H9 (cell line): ENCODE measurements at places on chromosomes 16 and 17.

- DNase-seq: no peak
These were observed 5.5 kb upstream of the ZNF750 start for GRCh38 chr17:82845163-82845807.

GRCh38 chr16:874366-875181 lies 74.0 kb upstream of the GNG13 start:
- DNase-seq: no peak

GRCh38 chr17:9028202-9028987 lies 7.1 kb downstream of the NTN1 start:
- DNase-seq: no peak

DNA sequence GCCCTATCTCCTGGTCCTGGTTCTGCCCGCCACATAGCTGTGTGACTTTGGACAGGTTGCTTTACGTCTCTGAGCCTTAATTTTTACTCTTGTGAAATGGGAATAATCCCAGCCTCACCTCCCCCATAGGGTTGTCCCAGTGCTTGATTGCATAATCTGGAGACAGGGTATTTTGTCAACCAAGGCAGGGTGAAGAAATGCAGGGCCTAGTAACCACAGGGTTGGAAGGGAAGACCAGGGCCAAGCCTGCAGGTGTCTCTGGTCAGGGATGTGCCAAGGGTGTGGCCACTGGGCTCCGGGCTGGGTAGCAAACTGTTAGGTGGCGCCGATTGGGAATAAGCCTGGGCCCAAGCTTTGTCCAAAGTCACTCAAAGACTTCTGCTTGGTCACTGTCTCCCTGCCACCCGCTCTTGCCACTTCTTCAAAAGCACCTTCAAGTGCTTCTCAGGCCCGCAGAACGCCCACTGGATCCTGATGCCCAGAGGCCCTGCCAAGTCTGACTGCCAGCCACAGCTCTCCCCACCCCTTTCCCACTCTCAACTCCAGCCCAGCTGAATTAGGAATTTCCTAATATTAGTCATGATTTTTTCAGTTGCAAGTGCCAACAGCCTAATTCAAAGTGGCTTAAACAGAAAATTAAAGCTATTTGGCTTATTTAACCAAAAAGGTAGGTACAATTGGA lies 20.6 kb upstream of the COL1A1 start:
- no peak for DNase-seq

GRCh38 chr17:48814504-48814903 lies 2.5 kb downstream of the TTLL6 start:
- peak; percentile 81 for DNase-seq

- DNase-seq: no peak
These were observed 21.5 kb upstream of the ICAM2 start for GRCh38 chr17:64041912-64042311.

DNA sequence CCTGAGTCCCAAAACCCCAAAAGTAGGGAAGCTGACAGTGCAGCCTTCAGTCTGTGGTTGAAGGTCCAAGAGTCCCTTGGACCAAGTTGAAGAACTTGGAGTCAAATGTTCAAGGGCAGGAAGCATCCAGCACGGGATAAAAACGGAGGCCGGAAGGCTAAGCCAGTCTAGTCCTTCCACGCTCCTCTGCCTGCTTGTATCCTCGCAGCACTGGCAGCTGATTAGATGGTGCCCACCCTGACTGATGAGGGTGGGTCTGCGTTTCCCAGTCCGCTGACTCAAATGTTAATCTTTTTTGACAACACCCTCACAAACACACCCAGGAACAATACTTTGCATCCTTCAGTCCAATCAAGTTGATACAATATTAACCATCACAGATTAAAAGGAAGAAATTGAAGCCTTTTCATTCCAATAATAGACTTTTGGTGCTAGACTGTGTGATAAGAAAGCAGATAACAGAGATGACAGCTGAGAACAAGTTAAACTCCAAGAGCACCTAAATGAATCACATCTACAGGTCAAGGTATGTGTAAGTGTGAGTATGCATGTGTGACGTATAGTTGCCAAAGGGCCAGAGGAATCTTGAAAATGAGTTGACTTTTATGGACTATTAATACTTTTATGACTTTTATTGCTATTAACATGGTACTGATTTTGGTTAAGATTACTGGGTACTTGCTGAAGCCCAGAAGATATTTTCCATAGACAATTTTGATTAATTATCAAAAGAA lies 933.5 kb upstream of the SOX9 start:
- DNase-seq: no peak

GRCh38 chr16:7805686-7806396 lies 473.2 kb downstream of the RBFOX1 start:
- no peak for DNase-seq

DNA sequence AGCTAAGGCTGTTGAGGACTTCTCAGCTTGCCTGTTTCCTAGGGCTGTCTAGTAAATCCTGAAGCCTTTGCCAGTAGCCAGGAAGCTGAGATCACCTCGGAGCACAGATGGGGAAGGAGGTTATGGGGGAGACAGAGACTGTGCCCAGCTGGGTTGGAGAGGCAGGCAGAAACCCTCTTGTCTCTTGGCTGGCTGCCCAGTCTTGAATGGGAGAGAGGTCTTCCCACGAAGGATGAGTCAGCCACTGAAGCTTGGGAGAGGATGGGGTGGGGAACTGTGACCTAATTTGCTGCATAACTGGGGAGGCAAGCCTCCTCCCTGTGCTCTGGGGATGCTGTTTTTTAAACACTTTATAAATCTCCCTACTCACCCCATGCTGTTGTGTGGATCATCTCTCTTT lies 69.8 kb downstream of the SHISA9 start:
- DNase-seq: no peak

DNA sequence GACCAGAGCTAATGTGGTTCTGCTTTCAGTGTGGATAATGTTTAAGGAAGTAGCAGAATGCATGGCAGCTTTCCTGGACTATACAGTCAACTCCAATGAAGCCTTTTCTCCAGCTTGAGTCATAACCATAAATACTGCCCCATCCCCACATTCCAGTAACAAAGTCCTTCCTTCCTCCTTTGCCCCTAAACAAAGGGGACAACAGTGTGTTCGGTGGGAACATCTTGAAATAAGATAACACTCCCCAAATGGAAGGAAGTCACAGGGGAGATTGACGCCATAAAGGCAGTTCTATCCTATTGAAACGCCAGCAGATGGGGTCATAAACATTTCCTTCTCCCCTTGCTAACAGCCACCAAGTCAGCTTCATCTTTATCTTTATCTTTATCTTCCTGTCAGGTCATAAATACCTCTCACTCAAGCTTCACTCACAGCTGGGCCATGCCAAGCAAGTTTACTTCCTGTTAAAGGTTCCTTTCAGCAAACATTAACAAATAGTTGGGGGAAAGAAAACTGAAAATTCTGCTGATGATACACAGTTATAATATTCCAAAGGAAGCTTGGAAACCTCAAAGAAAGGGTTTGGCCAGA lies 136.7 kb downstream of the SNX11 start:
- DNase-seq: no peak

DNA sequence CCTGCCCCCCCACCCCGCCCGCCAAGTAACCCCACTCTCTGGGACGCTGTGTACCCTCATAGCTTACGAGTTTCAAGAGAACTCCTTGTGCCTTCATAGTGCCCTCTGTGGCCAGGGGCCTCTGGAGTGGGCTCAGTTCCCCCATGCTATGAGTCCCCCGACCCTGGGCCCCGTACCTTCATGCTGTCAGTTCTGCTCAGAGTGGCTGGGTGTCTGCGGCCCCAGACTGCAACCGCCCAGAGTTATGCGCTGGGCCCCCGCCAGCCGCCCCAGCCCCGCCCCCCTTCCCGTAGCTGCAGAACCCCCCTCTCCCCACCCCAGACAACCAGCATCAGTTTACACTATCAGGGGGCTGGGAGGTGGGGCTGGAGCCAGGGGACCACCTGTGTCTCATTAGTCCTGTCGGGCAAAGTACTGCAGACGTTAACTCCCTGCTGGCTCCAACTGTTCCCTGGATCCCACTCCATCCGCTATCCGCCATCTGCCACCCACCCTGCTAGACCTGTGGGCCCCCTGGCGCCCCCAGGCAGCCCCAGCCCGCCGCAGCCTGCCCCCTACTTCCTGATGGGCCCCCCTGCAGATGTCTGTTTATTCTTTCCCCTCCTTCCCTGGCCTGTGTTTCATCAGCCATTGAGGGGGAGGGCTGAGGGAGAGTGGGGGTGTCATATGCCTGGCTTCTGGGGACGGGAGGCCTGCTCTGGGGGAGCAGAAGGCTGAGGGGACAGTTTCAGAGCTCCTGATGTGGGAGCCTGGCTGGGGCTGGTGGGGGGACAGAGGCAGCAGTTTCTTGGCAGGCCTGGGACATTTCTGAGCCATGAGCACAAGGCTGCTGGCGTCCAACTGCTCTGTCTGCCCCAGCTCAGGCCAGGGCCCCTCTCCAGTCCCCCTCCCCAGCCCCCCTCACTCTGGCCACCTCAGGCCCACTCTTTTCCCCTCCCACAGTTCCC lies at the start of gene MFAP4:
TSS of gene MFAP4 (minus strand) at position 217 of the 947 bp plus-strand sequence. CDS start at position 182, 35 bp downstream.
- DNase-seq: peak; percentile 87

DNA sequence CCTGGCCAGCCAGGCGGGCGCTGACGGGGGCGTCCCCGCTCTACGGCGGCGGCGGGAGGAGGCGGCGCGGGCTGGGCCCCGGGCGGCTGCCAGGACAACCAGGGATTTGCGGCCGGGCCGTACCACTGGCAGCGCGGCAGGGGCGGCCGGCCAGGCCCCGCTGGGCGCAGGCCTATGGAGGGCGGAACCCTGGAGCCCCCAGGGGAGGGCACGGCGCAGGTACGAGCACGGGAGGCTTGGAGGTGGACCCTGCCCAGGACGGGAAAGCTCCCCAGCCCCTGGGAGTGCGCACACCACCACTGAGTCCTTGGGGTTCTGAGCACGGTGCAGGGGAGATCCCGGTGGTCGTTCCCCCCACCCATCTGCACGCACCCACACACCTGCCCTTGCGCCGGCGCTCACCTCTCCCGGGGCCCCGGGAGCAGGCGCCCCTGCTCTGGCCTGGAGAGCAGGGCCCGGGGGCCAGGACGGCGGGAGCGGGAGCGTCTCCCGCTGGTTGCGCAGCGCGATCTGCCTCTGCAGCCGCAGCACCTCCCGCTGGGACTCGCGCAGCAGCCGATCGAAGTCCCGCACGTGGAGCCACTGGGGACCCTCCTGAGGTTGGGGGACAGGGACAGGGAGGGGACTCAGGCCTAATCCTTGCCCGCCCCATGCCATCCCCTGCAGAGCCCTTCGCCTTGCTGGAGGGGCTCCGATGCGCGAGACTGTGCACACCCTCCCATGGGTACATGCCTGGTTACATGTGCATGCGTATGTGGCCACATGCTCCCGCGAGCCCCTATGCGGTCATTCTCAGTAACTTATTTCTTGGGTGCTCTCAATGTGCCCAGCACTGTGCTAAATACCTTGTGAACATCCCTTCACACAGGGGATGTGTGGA lies 3.9 kb downstream of the TSPOAP1 start:
- no peak for DNase-seq

DNA sequence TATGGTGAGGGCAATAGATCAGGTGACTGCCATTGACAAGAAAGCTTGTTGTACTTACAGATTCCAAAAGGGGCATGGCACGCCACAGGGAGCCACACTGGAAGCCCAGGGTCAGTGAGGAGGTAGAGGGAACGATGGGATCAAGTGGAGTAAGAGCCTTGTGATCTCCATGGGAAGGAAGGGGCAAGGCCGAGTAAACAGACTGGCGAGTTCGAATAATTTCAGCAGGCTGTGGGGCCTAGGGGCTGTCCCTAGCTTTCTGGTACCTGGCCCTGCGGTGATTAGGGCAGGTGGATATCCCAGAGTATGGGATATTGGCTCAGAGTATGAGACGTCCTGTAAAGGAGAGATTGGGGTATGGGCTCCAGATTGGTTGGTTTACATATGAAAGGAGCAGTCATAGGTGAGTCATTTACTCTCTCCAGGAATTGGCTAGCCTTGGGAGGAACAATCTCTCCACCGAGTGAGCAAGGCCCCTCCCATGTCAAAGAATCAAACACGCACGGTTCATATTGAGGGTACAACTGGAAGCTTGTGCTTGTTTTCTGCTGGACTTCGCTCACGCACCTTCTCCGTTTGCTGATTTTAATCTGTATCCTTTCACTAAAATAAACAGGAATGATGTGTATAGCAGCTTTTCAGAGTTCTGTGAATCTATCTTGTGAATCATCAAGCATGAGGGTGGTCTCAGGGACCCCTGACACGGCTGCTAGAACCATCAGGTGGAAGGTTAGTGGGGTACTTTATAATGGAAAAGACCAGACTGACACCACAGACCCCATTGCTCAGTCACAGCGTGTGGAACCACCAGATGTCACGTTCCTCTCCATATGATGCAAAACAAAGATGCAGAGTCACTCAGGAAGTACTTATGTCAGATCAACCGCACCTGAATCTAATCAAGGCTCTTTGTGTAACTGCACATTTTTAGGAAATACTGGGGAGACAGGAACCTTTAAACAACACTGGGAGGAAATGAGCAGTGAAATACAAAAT lies 27.9 kb downstream of the GABARAPL2 start:
- peak; percentile 79 for DNase-seq

DNA sequence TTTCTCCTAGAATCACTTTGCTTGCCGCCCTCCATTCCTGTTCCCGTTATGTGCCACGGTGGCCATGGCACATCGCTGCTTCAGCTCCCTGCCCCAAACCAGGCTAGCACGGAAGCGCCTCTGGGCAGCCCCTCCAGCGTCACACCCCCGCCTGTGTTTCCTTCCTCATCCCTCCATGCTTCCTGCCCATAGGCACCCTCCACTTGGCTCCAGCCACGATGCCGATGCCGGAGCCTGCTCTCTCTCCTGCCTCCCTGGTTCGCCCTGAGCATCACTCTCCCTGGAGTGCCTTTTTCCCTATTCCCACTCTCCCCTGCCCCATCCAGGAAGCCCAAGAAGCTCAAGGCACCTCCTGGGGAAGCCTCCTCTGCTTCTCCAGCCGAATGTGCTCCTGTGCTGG lies 3.2 kb upstream of the ARHGAP23 start:
- peak; percentile 43 for DNase-seq

DNA sequence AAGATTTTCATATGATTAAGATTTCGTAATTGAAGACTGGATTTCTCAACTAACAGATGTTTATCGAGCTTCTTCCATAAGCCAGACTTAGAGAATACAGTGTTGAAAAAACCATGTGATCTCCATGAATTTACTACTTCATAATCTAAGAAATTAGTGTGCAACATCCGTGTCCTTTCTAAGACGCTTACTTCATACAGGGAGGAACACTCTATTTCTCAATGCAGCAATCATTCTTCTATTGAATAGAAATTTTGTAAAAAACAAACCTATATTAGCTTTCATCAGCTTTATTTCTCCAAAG lies 946.3 kb downstream of the KCNJ2 start:
- DNase-seq: no peak

DNA sequence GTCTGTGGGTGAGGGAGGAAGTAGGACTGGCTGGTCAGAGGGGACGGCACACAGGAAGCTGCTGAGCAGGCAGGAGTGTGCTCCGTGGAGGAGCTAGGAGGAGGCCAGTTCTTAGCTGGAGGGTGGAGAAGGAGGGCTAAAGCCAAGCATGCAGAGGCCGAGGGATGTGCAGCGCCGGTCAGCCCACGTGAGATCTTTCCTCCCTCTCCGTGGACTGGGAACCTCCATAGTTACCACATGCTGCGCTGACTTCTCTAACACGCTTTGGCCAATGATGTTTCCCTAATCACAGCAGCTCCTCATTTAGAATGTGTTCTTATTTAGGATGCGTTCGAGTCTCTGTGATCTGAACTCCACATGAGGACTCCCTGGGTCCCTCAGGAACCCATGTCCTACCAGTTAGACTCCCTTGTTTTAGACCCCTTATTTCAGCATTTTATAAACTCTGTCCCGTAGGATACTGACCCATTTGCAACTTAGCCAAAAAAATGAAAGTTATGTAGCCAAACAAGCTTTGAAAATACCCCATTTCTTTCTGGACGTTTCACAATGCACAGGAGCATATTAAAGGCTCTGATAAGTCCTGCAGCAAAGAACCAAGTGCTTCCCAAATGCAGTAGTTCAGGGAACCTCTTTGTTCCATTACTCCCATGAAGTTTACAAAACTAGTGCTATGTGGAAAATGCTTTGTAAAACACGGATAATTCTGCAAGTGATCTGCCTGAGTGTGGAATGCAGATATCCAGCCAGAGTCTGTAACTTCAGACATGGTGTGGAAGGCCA lies 51.4 kb downstream of the IRF8 start:
- DNase-seq: no peak
